ENCODE measurements at places on chromosomes 11 and 22.

- DNase-seq: no peak
Measured at GRCh38 chr11:36376009-36376887, 80.2 kb downstream of the PRR5L start.

GRCh38 chr11:86741484-86741835, 58.9 kb upstream of the PRSS23 start:
- DNase-seq: no peak

DNA sequence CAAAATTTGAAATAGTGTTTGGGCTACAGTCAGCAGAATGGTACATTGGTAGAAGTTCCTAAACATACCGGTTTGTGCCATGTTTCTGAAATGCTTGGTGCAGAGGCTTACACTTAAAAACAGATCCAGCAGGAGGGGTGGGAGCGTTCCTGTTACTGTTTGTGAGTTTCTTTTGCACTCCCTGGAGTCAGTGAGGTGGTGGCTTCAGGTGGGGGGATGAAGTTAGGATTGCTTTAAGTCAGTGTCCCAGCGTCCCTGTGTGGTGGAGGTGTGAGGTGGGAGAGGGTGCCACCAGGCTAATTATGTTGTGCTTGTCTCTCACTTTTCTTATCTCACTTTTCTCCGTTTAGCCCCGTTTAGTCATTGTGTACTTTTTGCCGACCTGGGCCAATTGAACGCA, 9.7 kb downstream of the TNRC6B start:
- no peak for DNase-seq

GRCh38 chr11:116930177-116930576, 92.8 kb upstream of the APOA1 start:
- DNase-seq: no peak

Data from pulmonary artery endothelial cell (primary cell).